Activated CD4-positive, alpha-beta T cell treated with anti-CD3 and anti-CD28 coated beads for 4 hours (primary cell): ENCODE measurements at places on chromosomes 2 and 18.

DNA sequence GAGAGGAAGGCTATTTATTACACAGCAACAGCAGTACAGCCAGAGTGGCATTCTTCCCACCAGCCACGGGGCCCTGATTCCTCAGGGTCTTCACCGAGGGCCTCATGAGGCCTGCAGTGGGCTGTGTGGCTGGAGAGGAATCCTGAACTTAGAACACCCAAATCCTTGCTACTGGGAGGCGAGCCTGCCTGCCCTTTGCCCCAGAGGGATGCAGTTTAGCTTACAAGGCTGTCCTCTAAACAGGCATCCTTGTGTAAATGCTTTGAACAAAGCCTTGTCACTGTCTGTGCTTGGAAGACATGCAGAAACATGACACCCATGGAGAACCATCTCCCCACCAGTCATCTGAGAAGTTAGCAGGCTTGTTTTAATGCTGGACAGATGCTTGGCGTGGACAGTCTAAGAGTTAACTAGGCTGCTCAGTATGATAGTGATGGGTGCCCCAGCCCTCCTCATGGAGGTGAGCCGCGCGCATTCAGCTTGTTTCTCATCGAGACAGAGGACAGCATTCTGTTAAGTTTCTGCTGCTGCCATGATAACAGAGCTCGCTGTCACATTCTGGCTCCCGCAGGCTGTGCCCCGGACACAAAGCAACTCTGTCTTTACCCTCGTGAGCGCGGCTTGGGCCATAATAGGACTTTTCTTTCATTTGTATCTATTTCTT is 42.9 kb downstream of the ADI1 start:
- no peak for DNase-seq

DNA sequence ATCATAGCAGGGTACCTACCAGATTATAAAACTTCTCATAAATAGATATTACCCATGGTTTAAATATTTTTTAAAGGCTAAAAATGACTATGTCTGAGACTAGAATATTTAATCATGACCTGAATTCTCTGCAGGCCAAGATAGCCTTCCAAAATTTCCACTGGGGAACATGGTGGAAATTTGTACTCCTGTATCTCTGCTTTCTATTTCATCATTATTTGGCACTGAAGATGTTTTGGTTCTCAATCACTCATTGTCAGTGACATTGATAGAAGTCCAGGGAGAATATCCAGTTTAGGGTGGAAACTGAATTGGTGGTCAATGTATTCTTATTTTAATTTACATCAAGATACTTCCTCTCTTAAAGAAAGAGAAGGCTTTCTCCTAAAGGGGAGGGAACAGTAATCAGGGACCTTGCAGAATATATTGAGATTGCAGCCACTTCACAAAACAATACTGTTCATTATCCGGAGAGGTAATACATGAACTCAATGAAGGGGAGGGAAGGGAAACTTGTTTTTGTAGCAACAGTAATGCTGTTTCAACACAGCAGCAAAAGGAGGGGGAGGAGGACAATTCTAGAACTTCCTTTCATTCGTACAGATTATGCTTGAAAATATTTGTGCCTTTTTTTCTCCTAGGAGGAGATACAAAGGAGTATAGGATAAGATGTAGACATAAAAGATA is 34.1 kb downstream of the EEF1B2 start:
- no peak for DNase-seq

DNA sequence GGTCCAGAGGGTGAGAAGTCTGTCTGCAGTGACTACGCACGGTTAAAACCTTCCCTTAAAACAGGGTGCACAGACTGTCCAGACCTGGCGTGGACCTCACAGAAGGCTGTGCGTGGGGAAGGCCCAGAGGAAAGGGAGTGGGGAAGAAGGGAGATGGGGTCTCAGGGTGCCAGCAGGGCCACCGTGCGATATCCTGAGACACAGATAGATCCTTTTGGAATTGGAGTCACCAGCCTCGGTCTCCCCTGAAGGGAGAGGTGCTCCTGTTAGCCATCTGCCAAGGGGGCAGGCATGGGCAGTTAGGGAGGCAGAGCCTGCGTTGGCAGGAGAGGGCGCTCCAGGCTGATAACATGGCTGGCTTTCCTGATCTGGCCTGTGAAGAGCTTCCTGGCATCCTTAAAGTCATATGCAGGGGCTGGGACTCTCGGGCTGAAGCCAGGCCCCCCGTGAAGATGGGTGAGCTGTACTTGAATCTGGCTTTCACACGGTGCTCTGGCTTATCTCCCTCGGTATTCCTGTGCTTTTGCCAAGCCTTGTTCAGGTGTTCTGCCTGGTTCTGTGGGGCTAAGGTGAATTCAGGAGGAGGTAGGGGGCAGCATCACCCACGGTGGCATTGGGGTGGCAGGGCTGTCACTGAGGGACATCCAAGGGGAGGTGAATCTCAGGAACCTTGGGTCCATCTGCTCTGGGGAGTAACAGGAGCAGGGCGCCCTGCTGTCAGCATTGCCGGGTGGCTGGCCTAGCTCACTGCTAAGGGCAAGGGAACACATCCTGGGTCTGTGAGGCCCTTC is 107.2 kb upstream of the SMAD2 start:
- DNase-seq: no peak

DNA sequence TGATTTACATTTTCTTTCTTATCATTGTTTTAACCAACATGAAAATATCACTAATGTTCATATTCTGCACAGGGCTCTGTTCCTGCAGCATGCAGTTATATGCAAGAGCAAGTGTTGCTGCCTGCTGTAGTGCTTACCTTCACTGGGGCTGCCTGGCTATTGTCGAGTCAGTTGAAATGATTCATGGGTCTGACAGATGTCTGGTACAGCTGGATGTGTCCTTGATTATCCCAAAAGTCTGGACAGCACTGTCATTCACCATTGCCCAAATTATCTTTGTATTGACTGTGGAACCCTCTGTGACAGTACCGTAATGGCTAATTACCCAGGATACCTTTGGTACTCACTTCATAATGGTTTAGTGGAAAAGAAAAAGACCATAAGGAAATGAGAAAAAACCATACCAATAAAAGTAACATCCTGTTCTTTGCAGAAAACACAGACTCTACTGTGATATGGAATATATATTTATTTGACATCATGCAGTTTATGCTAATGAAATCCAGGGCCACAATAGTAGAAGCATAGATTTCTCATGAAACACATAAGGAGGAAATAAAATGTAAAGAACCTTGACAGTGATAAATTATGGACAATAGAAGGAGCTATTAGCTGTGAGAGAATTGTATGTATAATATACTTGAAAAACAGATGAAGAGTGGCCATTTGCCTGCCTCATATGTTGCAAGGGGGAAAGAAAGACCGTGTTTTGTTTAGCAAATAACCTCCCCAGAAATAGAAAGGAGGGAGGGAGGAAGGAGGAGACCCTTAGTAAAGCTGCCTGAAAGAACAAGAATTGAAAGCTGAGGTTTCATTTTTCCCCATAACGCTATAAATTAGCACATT is 249.8 kb upstream of the ATP5MC3 start:
- no peak for DNase-seq

GRCh38 chr2:80489717-80490116 is 185.2 kb upstream of the LRRTM1 start:
- no peak for DNase-seq

- no peak for DNase-seq
Measured at GRCh38 chr2:128818704-128819491, 500.2 kb upstream of the HS6ST1 start.

GRCh38 chr2:170806548-170806947 is 10.1 kb upstream of the GAD1 start:
- DNase-seq: no peak

- no peak for DNase-seq
Measured at GRCh38 chr2:71665168-71666093, 212.1 kb downstream of the DYSF start.

GRCh38 chr2:181313845-181314244 is 143.3 kb upstream of the ITGA4 start:
- no peak for DNase-seq

DNA sequence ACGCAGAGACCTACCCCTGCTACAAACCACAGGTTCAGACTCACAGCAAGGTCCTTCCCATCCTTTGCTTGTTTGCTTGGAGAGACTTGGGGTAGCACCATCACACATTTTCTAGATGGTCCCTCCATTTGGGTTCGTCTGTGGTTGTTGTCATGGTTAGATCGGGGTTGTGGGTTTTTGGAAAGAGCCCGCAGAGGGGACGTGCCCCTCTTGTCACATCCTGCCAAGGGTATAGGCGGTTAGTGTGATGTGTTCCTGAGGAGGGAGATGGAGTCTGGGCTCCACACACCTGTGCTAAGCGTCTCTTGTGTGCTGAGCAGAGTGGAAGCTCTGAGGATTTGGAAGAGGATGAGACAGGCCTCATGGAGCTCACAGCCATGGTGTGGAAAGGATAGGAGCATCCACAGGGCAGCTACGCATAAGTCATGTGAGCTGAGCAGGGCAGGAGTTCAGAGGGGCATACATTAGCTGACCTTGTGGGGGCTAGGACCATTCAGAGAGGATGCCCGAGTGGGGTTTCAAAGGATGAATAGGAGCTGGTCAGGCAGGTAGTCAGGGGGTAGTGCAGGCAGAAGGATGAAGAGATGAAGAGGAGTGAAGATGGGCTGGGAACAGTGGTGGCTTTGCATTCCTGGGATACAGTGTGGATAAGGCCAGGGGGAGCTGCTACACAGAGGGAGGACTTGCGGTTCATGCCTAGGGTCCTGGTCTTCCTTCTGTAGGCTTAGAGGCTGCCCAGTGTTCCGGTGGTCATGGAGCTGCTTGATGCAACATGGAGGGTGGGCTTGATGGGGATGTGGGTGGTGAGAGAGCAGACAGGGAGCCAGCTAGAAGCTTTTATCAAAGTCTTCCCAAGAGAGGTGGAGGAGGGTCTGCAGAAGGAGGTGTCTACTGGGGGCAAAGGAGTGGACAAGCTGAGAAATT is 62.9 kb downstream of the ACKR3 start:
- no peak for DNase-seq

GRCh38 chr2:133265432-133265949 is 302.8 kb downstream of the NCKAP5 start:
- DNase-seq: no peak

DNA sequence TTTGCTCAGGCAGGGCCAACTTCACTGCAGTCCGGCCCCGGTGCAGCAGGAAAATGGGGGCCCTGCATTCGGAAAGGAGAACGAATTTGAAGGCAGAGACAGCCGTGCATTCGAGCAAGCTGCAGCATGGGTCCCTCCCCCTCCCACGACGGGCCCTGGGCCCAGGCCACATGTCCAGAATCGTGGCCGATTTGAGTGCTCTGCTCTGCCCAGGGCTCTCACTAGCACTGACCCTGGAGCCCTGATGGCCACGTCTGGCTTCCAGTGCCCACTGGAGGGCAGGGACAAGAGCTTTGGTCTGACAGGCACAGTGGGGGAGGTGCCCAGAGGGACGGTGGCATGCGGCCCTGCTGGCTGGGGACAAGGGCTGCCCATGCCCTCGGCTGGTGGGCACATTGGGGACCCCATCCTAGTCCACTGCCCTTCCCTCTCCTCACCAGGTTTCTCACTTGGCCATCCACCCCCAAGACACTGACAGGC is 14.4 kb upstream of the KLHL30 start:
- DNase-seq: no peak

- DNase-seq: no peak
Measured at GRCh38 chr2:128603411-128603924, 284.8 kb upstream of the HS6ST1 start.

- DNase-seq: peak; percentile 63
Measured at GRCh38 chr2:219352448-219353023, 20.0 kb upstream of the RESP18 start.
